Dermis blood vessel endothelial cell (primary cell): ENCODE measurements at places on chromosomes 2 and 18. TPM values are rescaled to one million over a fixed set of nuclear protein-coding genes. Genes with fewer than 3 reads are reported as not detected.

ABHD3 gene
- 6.9 and 7.0 TPM in 2 replicates for total RNA-seq

FOXI3 gene
- total RNA-seq = not detected in 2 replicates

SCN2A gene
- under 0.01 TPM in 2 replicates for total RNA-seq

ZEB2 gene
- 5.3 and 8.4 TPM in 2 replicates for total RNA-seq

CYBRD1 gene
- total RNA-seq = 19.8 and 30.5 TPM in 2 replicates

TNFAIP6 gene
- under 0.01 TPM in 1 of 2 replicates, not detected in the other for total RNA-seq

DHRS9 gene
- total RNA-seq = 0.19 TPM in 1 of 2 replicates, not detected in the other
